ENCODE measurements at places on chromosomes 1 and 21.

- no peak for DNase-seq
These were observed 30.4 kb upstream of the DISP3 start for GRCh38 chr1:11448373-11449099.

DNA sequence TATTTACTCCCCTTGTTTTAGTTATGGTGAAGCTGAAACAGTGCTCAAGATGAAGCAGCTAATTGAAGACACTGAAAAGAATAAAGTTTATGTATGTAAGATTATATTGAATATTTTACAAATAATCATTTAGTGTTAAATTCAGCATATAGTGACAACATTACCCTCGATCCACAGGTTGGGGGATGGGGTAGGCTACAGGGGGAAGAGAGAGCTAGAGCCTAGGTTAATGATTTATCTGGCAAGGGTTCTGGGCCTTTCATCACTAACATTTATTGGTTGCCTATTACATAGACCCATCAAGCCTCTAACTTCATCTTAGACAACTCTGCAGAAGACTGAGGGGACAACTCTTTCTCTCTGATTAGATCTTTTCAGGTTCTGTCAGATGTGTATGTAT is 21.3 kb downstream of the ZCCHC17 start:
- DNase-seq = no peak

GRCh38 chr1:233012021-233012420 is 61.6 kb downstream of the NTPCR start:
- DNase-seq = no peak

DNA sequence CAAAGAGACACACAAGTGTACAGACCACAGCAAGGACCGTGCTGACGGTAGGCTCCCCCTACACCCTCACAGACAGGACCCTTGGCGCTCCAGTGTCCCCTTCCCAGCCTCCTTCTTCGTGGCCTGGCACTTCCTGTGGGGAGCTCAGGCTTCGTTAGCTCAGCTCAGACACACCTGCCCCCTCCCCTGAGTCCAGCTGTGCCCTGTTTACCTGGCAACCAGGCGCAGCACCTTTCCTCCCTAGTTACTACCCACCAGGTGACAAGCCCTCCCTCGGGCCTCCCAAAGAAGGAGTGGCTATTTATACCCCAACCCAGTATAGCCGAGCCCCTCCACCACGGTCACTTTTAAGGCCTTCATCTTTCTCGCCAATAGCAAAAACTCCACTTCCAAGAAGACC is 4.7 kb downstream of the CELF3 start:
- no peak for DNase-seq

DNA sequence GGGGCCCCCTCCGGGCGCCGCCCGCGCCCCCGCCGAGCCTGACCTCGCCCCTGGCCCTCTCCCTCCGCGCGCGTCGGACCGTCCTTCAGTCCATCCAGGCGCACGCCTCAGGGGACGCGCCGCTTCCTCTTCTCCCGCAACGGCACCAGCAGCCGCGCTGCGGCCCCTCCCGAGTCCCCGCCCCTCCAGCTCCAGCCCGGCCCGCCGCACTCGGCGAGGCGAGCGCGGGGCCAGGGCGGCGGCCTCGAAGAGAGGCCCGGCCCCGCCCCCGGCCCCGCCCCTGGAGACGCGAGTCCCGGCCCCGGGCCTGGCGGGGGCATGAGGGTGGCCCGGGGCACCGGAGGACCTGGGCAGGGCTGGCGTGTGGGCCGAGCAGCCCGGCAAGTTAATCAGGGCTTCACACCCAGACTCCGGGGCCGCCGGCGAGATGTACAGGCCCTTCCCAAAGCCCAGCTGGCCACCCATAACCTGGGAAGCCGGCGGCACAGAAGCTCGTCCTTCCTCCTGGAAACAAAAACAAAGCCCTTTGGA is at the start of gene IGSF3:
IGSF3 (minus strand) TSS at position 159 of the 531 bp plus-strand sequence. CDS start 1,407 bp downstream, outside the sequence.
- peak; percentile 51 for DNase-seq

DNA sequence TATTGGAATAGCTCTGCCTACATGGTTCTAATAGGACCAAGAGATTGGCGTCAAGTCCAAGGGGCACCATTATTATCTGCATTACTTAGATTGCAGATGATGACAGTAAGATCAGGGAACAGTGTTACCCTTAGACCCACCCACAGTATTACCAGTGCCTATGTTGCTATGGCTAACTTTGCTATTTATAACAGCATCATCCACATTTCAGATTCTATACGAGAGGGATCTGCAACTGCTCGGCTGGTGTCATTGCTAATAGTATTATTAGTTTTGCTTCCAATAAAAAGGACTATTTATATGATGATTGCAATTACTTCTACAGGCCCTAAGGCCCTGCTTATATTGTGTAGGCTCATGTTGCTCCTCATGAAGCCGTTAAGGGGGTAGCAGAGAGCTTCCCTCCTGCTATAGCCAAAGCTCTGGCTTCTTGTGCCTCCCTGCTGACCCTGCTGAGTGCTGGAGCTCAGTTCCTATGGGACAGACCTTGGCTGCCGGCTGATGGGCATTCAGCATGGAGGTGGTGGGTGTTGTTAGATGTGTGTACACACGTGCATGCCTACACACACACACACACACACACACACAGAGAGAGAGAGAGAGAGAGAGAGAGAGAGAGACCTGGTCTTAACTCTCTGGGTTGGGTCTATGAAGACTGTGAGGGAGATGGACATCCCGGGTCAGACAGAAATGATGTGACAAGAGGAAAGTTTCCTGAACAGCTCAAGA is 1.3 kb downstream of the BCAN start:
- DNase-seq = no peak

DNA sequence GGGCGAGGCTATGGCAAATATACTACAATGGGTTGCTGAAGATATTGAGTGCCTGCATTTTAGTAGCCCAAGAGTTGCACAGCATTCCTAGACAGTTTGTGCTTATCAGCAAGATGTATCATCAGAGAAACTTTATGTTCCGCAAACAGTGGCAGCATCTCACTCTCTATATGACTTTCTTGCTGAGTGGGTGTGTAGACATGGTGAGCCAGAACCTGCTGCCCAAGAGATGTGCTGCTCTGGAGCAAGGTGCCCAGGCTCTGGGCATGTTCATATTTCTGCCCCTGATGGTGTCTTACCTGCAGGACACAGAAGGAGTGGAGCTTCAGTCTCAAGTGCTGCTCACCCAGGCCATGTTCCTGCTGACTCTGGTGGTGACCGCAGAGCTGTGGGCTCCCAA is 8.2 kb upstream of the RGSL1 start:
- no peak for DNase-seq

GRCh38 chr1:101325144-101325543 is 88.3 kb downstream of the S1PR1 start:
- DNase-seq = no peak

GRCh38 chr1:40621821-40622450 is 43.5 kb downstream of the RIMS3 start:
- DNase-seq = no peak

GRCh38 chr1:205447457-205448341 is 8.1 kb downstream of the BLACAT1 start:
- DNase-seq = no peak

DNA sequence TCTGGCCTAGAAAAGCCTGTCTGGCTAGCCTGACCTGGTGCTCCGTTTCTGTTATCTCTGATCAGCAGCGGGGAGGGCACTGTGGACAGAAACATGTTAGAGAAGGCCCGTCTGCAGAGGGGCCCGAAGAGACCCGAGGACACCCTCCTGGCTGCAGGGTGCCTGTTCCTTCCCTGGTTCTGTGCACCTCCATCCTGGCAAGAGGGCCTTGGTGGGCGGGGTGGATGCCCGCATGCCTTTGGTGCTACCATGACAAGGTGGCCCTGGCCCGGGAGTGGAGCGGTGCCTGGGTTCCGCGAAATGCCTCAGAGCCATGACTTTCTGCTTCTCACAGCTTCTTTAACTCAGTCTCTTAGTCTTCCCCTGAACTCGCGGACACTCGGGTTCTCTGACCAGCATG is 233.6 kb downstream of the CAMTA1 start:
- DNase-seq = no peak

GRCh38 chr1:208177656-208178055 is 66.5 kb downstream of the PLXNA2 start:
- DNase-seq = no peak

- DNase-seq = no peak
These were observed 44.8 kb downstream of the GPR161 start for GRCh38 chr1:168091720-168092550.

DNA sequence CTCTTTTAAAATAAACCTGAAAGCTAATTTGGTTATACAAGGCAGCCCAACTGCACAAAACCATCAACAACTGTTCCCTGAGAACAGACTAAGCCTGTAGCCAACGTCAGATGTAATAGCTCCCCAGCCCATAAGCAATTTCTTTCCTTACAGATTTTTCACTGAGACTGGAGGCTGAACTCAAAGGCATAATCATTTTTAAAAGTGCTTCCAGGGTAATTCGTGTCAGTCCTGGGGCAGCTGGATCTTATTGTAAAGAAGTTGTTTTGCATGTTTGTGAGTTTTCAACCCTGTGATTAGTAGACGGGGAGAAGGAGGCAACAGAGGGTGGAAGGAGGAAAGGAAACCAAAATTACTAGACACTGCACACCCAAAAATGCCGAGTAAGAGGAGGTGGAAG is 3.2 kb downstream of the DPT start:
- no peak for DNase-seq

- DNase-seq = no peak
These were observed 43.2 kb upstream of the BACE2 start for GRCh38 chr21:41124641-41125201.

GRCh38 chr1:26044971-26045721 is 772 bp downstream of the SLC30A2 start:
- DNase-seq = no peak

GRCh38 chr1:44851308-44851707 is 8.3 kb upstream of the PTCH2 start:
- DNase-seq = no peak

DNA sequence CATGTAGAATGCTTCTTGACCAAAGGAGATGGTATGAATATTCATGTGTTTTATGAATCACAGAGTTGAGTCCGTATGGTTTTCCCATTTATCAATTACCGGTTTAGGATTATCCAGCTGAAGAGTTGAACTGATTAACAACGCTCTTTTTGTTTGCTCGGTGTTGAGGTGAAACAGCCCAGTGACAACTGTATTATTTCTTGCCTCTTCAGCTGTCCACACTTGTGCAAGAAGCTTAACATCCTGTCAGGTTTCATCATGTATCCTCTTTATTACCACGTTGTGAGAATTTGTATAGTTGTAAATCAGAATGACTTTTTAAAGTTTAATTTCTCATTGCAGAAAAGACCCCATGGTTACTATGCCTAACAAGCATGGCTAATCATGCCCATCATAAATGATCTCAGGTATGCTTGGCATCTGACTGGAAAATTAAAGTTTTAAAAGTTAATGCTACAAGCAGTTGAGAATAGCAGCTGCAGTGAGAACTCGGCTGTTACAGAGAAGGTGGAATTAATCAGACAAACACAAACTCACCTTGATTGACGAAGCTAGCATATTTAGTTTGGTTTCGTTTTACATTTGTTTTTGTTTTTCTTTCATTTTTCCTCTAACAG is 563.2 kb upstream of the ADGRL2 start:
- peak; percentile 41 for DNase-seq

DNA sequence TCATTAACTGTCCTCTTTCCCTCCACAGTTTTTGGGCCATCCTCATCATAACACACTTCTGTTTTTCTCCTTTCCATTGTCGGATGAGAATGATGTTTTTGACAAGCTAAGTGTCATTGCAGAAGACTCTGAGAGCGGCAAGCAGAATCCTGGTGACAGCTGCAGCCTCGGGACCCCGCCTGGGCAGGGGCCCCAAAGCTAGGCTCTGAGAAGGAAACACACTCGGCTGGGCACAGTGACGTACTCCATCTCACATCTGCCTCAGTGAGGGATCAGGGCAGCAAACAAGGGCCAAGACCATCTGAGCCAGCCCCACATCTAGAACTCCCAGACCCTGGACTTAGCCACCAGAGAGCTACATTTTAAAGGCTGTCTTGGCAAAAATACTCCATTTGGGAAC is 28.6 kb upstream of the IFNAR1 start:
- DNase-seq = no peak

DNA sequence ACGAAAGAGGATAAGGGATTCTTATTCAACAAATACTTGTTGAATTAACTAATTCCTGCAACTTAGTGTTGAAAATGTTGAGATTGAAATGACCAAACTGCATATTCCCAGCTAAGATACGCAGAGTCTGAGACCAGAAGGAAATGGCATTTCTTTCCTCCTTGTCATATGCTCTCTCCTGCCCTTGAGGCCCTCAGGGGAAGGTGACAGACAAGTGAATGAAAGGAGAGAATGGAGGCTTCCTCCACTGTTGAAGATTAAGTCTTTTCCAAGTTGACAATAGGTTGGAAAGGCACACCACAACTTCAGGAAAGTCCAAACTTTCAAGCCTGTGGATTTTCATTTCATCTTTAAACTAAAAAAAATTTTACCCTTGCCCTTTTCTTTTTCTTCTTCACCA is 3.1 kb upstream of the ZNF697 start:
- DNase-seq = no peak

DNA sequence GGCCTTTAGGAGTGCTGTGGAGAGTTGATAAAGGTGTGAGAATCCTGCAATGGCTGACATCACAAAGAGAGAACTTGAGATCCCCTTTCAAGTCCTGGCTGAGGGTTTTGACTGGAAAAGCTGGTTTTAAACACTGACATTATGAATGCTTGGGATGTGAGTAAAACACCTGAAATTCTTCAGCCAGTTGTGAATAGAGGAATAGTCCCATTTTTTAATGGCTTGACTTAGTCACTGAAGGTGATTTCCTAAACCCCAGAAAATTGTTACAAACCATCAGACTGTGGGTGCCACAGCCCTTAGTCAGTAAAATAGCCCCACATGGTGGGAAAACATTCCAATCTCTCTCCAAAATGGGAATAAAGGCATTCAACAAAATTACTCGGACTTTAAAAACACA is 107.7 kb upstream of the LMO4 start:
- DNase-seq = no peak

DNA sequence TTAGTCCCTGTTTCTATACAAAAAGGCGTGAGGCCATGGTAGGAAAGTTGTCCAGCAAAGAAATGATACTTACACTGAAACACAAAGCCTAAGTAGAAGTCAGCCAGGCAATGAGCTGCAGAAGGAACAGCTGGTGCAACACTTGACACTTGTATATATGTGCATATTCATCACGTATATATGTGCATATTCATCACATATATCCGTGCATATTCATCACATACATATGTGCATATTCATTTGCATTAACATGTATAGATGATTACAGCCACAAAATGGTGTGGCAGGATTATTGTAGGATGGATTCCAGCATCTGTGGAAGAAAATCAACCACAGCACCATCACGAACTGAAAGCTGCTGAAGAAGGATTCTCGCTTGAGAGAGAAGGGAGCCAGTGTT is 189.0 kb upstream of the RGS18 start:
- DNase-seq = no peak

DNA sequence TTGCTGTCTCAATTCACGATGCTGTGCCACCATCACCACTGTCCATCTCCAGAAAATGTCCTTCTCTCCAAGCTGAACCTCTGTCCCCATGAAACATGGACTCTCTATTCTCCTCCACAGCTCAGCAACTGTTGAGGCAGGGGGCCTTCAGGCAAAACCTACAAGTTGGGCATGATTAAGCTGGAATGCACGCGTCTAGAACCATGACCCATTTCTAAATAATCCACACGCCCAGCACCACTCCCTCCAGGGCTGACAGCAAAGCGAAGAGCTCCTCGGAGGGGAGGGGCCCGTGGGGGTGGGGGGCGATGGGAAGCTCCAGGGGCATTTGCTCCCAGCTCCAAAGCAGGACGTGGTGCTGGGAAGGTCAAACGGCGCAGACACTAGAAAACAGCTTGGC is 3.3 kb upstream of the HES5 start:
- DNase-seq = no peak

- DNase-seq = no peak
These were observed 20.3 kb upstream of the IL6R start for GRCh38 chr1:154384650-154385489.

- DNase-seq = no peak
These were observed 52.5 kb downstream of the ARHGEF16 start for GRCh38 chr1:3506943-3507342.
